ENCODE measurements at places on chromosomes 3 and 15.

- no peak for DNase-seq
Observed at GRCh38 chr3:179452872-179453271, 1.6 kb upstream of the GNB4 start.

- DNase-seq, result no peak
Observed at GRCh38 chr3:117645561-117646242, 936.1 kb downstream of the TUSC7 start.

GRCh38 chr15:67558502-67558901 lies 16.0 kb downstream of the MAP2K5 start:
- DNase-seq, result no peak

GRCh38 chr15:31476866-31477265 lies 150.2 kb downstream of the KLF13 start:
- no peak for DNase-seq

DNA sequence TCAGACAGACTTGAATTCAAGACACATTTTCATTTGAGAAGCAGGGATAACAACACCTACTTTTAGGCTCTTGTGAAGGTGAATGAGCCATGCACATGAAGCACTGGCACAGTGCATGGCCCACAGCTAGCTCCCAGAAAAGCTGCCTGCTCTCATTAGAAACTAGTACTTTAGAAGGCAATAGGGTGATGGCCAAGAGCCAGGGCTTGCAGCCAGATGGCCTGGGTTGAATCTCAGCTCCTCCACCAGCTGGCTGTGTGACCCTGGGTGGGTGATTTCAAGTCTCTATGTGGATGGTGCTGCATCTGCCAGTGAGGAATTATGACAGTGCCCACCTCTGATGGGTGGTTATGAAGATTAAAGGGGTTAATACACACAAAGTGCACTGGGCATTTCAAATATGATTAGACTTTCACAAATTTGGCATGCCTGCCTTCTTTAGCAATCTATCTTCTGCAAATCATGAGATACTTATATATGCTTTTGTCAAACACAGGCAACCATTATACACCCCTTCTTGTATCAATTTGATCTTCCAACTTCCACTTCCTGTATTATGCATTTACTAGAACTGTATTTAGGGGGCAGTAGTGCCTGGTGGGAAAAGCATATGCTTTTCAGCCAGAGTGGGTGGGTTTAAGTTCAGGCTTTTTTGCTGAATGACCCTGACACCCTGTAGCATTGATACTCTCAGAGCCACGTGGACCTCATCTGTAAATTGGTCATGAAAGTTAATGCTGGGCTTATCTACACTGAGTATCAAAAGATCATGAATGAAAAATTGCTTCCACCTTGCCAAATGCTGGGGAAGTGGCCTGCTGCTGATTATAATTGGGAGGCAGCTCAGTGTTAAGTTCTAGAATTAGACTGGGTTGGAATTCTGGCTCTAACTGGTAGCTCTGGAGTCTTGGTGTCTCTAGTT lies 34.7 kb upstream of the RBP1 start:
- DNase-seq, result no peak

DNA sequence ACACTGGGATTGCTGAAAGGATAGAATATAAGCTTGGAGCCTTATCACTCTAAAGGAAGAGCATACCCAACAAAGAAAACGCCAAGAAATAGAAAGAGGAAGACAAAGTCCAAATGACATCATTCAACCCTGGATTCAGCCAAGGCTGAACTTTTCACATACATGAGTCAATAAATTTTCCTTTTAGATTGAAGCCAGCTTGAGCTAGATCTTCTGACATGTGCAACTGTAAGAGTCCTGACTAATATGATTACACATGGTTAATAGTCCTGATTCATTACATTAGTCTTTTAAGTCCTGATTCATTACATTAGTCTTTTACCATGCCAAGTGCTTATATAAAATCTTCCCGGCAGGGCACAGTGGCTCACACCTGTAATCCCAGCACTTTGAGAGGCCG lies 13.6 kb upstream of the DENND6A start:
- DNase-seq, result no peak

- DNase-seq, result no peak
Observed at GRCh38 chr3:178676942-178677790, 140.9 kb downstream of the KCNMB2 start.

DNA sequence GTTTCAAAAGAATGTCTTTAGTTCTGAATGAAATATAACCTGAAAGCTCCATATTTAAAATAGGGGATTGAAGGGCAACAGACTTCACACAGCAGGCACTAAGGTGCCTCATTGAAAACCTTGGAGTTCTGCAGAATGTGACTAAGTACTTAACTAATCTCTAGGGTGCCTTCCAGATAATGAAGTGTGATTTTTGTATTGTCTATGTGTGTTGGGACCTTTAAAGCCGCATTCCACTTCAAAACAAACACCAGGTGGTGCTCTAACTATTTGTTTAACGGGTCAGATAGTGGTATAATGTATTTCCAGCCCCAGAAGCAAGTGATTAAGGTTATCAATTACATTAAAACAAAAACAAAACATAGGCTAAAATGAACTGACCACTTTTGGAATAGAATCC lies 28.0 kb downstream of the TFG start:
- no peak for DNase-seq

DNA sequence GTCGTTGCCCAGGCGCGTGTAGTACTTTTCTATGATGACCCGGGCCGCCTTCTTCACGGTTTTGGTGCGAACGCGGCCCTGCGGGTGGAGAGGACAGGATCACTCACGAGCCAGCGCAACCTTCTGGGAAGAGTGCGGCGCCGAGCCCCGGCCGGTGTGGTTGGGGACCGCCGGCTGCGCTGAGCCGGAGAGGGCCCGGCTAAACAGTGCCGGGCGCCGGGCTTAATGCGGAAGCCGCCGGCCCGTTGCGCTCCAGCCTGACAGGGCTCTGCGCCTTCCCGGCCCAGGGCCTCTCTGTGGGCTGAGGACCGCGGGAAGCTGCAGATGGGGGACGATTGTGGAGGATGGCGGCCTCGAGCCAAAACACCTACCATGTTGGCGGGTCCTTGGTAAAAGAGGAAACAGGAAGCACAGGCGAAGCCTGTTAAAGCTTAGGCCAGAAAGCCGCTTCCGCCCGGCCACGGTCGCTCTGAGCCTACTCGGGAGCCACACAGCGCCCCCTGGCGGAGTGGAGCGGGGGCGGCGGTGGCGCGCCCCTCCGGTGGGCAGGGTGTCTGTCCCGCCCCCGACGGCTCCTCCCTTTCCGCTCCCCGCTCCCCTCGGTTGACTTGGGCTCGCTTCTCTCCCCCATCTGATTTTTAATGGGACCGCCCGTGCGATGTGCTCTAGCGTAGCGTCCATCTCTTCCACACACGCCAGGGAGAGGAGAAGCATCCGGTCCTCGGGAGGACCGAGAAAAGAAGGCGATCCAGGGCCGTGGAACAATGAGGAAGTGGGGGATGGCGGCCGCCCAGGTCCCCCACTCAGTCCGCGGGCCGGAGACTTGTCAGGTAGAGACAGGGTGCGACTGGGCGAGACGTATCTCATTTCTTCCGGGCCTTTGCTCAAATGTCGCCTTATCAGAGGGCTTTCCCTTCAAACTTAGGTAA lies at the start of gene RPS17:
RPS17 (minus strand) TSS at position 403 of the 929 bp plus-strand sequence; CDS start at position 374, 29 bp downstream.
- DNase-seq, result peak; percentile 98

GRCh38 chr3:185582236-185582635 lies 3.9 kb upstream of the SENP2 start:
- DNase-seq, result no peak

GRCh38 chr3:46187876-46188275 lies 20.2 kb downstream of the CCR1 start:
- no peak for DNase-seq

GRCh38 chr3:143650827-143651226 lies 197.4 kb downstream of the SLC9A9 start:
- DNase-seq, result no peak

DNA sequence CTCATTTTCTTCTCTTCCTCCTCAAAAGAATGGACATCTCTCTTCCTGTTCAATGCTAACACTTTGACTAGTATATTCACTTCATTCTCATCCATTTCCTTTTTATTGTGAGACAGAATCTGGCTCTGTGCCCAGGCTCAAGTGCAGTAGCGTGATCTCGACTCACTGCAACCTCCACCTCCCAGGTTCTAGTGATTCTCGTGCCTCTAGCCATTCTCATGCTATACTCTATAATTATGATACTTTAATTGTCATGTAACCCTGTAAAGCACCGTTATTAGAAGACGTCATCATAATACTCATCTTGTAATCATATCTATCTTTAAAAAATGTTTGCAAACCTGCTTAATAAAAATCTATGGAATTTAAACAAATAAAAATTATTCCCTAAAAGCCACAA lies 107.0 kb downstream of the SHOX2 start:
- DNase-seq, result no peak

DNA sequence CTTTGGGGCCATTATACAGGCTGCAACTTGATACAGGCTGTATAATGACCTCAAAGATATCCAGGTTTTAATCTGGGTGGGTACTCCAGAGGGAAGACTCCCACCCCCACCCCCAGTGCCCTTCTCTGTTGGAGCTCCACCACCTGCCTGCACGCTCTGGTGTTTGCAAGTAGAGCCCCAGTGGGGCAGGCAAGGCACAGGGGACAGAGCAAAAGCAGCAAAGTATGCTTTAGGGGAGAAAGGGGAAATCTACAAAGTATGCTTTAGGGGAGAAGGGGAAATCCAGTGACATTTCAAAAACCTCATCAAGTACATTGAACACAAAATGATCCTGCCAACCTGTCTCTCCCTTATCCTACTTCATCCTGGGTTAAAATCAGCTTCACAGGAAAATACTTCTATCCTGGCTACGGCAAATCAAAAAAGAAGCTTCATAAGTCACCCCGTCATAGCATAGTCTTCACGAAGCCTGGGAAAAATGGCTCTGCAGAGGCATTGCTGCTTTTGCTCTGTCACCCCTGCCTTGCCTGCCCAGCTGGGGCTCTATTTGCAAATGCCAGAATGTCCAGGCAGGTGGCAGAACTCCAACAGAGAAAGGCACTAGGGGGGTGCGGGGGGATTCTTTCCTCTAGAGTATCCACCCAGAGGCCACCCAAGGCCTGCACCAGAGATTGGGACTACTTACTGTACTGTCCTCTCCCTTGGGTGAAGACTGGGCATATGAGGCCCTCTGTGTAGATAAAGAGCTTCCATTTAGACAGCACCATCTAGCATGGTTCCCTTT lies 60.9 kb upstream of the ATP11B start:
- no peak for DNase-seq

- DNase-seq, result no peak
Observed at GRCh38 chr3:137205394-137206045, 247.7 kb downstream of the IL20RB start.

DNA sequence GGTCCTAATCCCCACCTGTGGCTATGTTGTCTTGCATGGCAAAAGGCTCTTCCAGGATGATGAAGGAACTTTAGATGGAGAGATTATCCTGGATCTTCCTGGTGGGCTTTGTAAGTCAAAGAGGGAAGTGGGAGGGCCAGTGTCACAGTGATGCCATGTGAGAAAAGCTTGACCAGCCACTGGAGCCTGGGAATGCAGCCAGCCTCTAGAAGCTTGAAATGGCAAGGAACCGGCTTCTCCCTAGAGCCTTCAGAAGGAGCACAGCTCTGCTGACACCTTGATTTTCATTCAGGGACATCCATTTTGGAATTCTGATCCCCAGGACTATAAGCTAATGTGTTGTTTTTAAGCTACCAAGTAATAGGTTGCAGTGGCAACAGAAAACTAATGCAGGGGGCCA lies 58.3 kb downstream of the CLEC3B start:
- no peak for DNase-seq

DNA sequence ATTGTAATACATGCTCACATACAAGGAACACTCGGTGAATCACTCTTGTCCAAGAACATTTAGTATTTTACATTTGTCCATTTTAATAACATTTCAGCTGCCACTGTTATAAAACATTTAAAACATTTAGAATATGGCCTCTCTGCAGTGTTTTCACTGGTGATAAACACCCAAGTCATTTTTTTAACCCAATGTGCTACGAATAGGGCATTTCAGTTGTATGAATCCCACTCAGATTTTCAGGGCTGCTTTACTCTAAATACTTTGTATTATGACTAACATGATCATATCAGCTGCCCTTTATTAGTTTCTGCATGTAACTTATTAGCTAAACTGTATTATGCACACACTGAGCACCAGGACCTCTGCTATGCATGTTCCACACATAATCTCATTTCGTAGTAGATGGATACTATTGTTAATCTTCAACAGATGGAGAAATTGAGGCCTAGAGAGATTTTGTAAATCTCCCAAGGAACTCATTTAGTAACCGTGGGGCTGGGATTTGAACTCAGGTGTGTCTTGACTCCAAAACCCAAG lies 148.6 kb upstream of the CDIN1 start:
- no peak for DNase-seq

DNA sequence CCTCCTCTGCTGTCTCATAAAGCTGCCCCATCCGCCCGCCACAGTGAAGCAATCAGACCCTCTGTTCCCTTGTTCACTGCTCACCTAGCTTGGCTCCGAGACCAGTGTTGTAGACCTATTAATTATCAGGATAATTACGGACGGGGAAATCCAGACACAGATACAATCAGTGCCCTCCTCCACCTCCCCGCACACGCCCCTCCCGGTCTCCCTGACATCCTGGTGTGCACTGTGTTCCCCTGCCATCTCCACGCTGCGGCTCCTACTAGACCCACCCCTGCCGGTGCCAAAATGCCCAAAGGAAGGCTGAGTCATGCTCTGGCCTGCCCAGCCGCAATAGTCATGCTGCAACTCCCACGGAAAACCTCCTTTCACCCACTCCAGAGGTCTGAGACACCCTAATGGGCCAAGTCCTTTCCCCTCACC lies 277.3 kb upstream of the TLE3 start:
- DNase-seq, result no peak

DNA sequence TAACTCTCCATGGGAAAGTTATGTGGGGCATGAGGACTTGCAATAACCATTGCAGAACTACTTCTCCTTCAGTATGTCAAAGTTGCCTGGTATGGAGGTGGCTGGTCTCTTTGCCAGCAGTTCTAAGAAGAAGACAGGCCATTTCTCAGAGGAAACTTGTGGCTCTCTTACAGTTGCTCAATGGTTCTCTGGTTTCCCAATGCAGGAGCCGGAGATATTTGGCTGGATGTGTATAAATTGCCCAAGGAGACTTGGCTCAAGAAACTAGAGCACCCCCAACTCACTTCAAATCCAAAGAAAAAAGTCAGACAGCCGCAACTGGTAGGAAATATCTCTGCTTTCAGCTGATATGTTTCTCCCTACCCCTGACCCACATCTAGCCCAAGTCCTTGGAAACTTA lies 24.2 kb downstream of the WDR93 start:
- no peak for DNase-seq

GRCh38 chr15:69945729-69946128 lies 152.0 kb downstream of the TLE3 start:
- DNase-seq, result no peak

- DNase-seq, result no peak
Observed at GRCh38 chr3:39250116-39250747, 29.6 kb downstream of the CX3CR1 start.

DNA sequence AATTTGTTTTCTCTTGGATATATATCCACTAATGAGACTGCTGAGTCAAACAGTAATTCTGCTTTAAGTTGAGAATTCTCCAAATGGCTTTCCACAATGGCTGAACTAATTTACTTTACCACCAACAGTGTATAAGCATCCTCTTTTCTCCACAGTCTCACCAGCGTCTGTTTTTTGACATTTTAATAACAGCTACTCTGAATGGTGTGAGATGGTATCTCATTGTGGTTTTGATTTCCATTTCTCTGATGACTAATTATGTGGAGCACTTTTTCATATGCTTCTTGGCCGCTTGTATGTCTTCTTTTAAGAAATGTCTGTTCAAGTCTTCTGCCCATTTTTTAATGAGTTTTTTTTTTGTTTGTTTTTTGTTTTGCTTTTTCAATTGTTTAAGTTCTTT lies 206.2 kb downstream of the CTNNB1 start:
- no peak for DNase-seq

GRCh38 chr3:115961380-115961779 lies 338.1 kb downstream of the GAP43 start:
- DNase-seq, result no peak

GRCh38 chr3:59469948-59470723 lies 420.3 kb upstream of the CFAP20DC start:
- DNase-seq, result peak; percentile 36
